ENCODE measurements at places on chromosomes 3 and 15.

DNA sequence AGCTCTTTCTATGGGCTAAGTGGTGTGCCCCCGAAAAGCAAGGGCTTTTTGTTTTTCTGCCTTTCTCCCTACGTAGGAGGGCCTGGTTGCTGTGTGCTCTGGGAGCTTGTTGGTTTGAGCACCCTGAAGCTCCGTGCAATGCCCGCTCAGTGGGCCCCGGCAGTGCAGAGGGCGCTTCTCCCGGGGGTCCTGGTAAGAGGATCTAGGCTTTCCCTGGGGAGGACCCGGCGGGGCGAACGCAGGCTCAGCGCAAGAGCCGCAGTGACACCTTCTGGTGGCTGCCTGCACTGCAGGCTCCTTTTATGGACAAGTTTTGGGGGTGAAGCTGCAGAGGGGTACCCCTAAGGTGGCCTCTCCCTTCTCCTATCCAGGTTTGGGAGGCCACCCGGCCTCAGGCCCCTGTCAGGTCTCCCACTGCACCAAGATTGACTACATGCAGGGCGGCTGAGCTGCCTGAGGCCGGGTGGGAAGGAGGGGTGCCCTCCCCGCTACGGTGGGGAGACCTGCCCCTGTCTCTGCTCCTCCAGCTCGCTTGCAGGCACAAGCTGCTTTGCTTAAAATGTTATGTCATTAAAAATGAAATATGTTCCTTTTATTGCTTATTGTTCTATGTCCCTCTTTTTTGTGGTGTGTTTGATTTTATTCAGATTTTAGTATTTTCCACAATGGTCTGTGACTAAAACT lies 387.9 kb downstream of the GABRG3 start:
- H3K4me1 ChIP-seq, result no peaks in the 10 kb centered on the region
- DNase-seq, result no peak
- no peak overlapping the region for H3K27ac ChIP-seq

GRCh38 chr3:95235916-95236315 lies 1173.1 kb downstream of the NSUN3 start:
- H3K36me3 ChIP-seq, result no peaks in the 10 kb centered on the region
- H3K4me3 ChIP-seq, result no peak overlapping the region
- H3K4me1 ChIP-seq, result no peaks in the 10 kb centered on the region
- H3K27me3 ChIP-seq, result no peaks in the 10 kb centered on the region
- no peak for DNase-seq

- H3K4me1 ChIP-seq, result no peaks in the 10 kb centered on the region
- no peaks in the 10 kb centered on the region for H3K36me3 ChIP-seq
- peaks cover 8% of the 10 kb centered on the region for H3K27me3 ChIP-seq
- no peak overlapping the region for H3K4me3 ChIP-seq
- no peak for DNase-seq
Measured at GRCh38 chr3:127152684-127153505, 40.0 kb upstream of the PRR23E start.

DNA sequence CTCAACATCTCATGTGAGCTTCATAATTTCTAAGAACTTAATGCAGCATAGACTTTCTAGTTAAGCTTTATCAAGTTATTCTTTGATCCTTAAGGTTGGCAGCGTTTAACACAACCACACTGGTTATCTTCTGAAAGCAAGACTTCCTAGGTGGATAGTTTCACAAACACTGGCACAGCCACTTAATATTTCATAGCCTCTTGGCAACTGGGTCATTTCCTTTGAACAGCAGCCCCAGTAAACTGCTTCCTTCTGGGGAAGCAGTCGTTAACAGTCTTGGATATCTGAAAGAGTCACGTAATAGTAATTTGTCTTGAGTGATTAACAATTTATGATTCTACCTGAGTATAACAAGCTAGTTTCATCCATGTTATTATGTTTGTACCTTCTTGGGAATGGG lies 45.9 kb upstream of the ABHD10 start:
- peaks cover 52% of the 10 kb centered on the region for H3K4me1 ChIP-seq
- no peak overlapping the region for H3K4me3 ChIP-seq
- H3K27me3 ChIP-seq, result no peaks in the 10 kb centered on the region
- peak overlapping the region; percentile 0 for H3K27ac ChIP-seq
